T-helper 22 cell (primary cell): ENCODE measurements at places on chromosomes 6 and 20.

GRCh38 chr6:17012421-17013225 lies 89.2 kb upstream of the STMND1 start:
- DNase-seq, result no peak

GRCh38 chr6:113636357-113636824 lies 220.8 kb upstream of the MARCKS start:
- DNase-seq, result no peak

DNA sequence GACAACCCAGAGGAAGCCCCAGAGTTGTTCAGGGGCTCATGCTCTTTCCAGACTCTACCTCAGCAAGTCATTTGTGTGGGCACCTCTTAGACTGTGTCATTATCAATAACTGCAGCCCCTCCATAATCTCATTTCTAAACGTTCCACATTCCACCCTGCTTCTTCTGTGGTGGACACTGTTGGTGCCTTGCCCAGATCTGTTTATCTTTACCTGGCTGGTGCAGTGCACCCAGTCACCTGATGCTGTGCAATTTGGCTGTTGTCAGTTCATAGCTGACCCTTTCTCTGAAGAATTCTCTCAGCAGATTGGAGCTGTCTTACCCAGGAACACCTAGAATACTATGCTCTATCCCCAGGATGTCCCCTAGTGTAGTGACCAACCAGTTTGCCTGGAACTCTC lies 80.0 kb downstream of the ATRN start:
- no peak for DNase-seq

DNA sequence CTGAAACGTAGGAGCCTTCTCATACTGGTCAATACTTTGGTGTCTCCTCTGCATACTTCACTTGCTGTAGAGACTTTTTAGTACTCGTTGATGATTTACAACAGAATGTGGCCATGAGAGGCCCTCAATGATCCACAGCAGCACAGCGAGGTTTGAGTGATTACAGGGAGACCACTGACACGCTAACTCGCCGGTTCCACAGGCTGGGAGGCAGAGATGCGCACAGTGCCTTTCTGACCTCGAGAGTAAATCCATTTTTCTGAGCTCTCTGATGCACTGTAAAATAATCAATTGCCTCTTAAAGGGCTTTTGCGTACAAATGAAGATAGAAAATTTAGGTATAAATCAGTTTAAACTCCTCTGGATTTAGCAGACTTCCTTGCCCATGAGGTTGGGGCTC lies 56.2 kb upstream of the TBC1D7 start:
- no peak for DNase-seq

GRCh38 chr6:16002332-16003196 lies 126.3 kb upstream of the MYLIP start:
- no peak for DNase-seq

DNA sequence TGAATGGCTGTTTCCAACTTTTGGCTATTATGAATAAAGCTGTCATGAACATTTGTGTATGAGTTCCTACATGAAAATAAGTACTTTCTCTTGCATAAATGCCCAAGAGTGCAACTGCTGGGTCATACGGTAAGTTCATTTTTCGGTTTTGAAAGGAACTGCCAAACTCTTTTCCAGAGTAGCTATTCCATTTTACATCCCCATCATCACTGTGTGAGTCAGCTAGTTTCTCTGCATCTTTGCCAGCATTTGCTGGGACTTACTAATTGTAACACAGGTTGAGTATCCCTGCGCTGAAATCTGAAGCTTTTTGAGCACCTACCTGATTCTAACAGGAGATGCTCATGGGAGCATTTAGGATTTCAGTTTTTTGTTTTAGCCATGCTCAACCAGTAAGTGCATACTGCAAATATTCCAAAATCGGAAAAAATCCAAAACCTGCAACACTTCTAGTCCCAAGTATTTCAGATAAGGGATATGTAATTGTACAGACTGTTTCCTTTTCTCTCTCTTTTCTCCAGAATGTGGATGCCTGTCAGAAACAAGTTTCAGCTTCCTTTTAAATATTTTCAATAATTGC lies 118.4 kb downstream of the DTNBP1 start:
- no peak for DNase-seq

- DNase-seq, result no peak
Observed at GRCh38 chr6:13544454-13545186, 29.8 kb upstream of the SIRT5 start.

- no peak for DNase-seq
Observed at GRCh38 chr6:54877713-54878317, 31.2 kb downstream of the FAM83B start.

GRCh38 chr20:64273109-64273508 lies 17.6 kb downstream of the PCMTD2 start:
- no peak for DNase-seq

DNA sequence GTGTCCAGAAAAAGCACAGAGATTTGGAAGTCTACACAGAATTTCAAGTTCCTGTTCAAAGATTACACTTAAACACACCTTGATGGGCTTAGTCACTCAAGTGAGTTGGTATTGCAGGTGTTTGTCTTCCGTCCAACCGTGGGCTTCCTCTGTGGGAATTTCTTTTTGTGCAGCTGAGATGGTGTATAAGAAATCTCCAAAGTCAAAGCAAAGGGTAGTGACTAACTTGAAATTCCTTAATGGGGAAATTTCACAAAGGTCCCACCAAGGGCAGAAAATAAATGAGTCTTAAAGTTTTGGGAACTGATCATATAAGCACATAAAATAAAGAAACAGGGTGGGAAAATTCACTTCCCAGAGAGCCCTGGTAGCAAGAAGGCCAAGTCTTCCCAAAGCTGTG lies 102.0 kb upstream of the TNFAIP3 start:
- DNase-seq, result no peak

DNA sequence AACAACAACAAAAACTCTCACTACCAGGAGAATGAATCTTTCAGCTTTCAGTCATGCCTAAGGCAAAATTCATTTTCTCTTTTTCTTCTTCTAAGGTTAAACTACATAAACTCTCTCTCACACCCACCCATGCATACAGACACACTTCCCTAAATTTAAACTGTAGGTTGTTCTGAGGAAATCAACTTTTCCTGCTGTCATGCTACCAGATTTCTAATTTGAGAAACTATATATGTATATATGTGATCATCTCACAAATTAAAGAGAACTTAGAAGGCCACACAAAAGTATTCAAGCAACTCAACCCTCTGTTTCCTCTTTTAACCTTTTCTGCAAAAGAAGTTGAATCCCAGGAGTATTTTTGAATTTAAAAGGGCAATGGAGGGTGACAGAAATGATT lies 532.5 kb downstream of the KIF16B start:
- no peak for DNase-seq

DNA sequence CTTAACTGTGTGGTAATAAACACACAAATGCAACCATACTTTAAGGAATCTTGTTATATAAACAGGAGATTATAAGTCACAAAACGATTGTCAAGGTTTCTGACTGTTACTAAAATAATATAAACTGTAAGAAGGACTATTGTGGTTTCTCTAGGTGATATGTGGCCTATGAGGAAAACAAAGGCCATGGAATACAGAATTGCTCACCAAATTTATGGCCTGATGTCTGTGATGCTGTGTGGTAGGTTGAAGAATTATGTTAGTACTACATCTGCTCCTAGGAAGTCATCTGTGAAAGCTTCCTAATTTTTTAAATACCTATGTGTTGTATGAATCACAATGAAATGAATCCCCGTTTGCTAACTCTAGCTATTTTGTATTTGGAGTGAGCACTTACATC lies 875.4 kb upstream of the MAP3K7 start:
- DNase-seq, result no peak

- no peak for DNase-seq
Observed at GRCh38 chr20:17735959-17736621, 36.3 kb downstream of the BANF2 start.

GRCh38 chr20:58891718-58892140 lies 39.2 kb downstream of the GNAS start:
- no peak for DNase-seq

- DNase-seq, result no peak
Observed at GRCh38 chr6:2651961-2652360, 98.8 kb downstream of the MYLK4 start.

- DNase-seq, result no peak
Observed at GRCh38 chr20:56372850-56373249, 14.1 kb downstream of the FAM210B start.

- DNase-seq, result no peak
Observed at GRCh38 chr20:53656293-53657202, 62.9 kb upstream of the ZNF217 start.

GRCh38 chr6:13120483-13121482 lies 207.6 kb downstream of the TBC1D7 start:
- DNase-seq, result no peak

GRCh38 chr20:1508574-1508973 lies 17.4 kb upstream of the SIRPB2 start:
- DNase-seq, result no peak

- no peak for DNase-seq
Observed at GRCh38 chr6:106252687-106253086, 72.9 kb downstream of the ATG5 start.

DNA sequence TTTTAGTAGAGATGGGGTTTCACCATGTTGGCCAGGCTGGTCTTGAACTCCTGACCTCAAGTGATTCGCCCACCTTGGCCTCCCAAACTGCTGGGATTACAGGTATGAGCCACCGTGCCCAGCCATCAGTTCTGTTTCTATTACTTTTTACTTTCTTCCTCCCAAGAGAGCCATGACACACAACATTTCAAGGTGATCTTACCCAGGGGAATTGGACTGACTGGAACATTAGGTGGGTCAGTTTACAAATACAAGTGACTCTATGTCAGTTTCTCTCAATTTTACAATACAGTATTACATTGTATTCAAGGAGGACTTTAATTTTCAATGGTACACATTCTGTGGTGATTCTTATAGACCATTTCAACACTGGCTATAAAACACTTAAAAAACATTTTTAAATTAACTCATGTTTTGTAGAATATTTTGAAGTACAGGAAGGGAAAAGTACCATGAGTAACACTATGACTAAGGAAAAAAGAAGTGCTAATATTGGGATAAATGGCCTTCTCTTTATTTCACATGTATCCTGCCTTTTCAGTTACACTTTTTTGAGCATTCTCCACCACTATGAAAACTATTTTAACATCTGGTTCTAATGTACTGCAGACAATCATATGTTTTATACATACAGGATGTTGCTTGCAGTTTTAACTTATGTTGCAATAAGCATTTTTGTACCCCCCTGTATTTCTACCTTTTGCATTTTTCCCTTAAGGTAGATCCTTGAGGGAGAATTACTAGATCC lies 8.4 kb downstream of the TPBG start:
- no peak for DNase-seq
